Hematopoietic multipotent progenitor cell (in vitro differentiated cells): ENCODE measurements at places on chromosomes 2 and 18. TPM values are rescaled to one million over a fixed set of nuclear protein-coding genes. Genes with fewer than 3 reads are reported as not detected.

DNA sequence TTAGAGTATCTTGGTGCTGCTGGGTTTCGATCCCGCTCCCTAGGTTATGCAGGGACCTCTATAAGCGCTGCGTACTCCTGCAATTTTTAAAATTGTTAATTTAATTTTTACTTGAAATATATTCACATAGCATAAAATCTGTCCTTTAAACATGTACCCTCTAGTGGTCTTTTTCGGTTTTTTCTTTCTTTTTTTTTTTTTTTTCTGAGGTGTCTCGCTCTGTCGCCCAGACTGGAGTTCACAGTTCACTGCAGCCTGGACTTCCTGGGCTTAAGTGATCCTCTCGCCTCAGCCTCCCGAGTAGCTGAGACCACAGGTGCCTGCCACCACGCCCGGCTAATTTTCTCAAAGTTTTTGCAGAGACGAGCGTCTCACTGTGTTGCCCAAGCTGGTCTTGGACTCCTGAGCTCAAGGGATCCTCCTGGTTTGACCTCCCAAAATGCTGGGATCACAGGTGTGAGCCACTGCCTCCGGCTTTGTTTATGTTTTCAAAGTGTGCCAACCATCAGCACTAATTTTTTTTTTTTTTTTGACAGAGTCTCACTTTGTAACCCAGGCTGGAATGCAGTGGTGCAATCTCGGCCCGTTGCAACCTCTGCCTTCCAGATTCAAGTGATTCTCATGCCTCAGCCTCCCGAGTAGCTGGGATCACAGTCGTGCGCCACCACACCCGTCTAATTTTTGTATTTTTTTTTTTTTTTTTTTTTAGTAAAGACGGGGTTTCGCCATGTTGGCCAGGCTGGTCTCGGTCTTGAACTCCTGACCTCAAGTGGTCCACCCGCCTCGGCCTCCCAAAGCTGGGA lies 585 bp upstream of the MOB1A start:
- no peak for DNase-seq

RNU2-63P gene
- under 0.01 TPM for total RNA-seq

DNA sequence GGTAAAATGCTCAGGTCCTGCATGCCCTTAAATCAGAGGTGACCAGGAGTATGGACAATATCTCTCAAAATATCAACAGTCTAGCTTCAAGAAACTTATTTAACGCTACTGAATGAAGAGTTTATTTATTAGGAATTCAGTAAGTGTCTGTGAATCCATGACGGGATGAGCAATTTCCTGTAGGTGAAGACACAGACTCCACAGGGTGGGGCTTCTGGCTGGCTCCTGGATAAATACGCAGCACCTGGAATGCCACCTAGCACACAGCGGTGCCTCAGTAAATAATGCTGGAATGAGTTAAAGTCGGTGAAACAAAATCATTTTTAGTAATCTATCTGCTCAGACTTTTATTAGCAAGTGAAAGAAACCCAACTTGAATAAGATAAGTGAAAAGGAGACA lies 29.4 kb upstream of the MBP start:
- DNase-seq = no peak

GRCh38 chr2:67616749-67617148 lies 219.6 kb downstream of the ETAA1 start:
- DNase-seq = peak; percentile 43

DNA sequence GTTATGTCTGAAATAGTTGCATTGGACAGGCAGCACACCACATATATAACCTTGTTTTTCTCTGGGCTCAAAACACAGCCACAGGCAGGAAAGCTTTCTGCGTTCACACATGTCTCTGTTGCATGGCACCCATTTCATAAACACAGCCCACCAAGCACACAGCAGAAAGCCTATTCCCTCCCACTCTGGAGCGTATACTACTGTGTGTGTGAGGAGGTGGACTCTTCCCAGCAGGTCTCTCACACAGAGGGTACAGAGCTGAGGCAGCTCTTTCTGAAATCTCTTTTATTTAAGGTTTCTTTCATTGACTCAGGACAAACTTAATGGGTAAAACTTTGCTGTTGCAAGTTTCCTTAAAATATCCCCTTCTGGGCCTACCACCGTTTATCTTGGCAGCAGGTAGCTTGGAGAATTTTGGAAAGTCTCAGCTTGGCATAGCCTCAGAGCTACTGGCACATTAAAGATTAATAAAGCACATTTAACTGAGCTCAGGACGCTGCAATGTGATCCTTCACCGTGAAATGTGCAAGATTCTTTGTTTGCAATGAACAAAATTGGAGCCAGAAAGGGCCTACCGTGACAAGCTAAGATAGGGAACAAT lies 105.1 kb upstream of the NCKAP5 start:
- no peak for DNase-seq

AKAIN1 gene
- not detected for total RNA-seq

DNA sequence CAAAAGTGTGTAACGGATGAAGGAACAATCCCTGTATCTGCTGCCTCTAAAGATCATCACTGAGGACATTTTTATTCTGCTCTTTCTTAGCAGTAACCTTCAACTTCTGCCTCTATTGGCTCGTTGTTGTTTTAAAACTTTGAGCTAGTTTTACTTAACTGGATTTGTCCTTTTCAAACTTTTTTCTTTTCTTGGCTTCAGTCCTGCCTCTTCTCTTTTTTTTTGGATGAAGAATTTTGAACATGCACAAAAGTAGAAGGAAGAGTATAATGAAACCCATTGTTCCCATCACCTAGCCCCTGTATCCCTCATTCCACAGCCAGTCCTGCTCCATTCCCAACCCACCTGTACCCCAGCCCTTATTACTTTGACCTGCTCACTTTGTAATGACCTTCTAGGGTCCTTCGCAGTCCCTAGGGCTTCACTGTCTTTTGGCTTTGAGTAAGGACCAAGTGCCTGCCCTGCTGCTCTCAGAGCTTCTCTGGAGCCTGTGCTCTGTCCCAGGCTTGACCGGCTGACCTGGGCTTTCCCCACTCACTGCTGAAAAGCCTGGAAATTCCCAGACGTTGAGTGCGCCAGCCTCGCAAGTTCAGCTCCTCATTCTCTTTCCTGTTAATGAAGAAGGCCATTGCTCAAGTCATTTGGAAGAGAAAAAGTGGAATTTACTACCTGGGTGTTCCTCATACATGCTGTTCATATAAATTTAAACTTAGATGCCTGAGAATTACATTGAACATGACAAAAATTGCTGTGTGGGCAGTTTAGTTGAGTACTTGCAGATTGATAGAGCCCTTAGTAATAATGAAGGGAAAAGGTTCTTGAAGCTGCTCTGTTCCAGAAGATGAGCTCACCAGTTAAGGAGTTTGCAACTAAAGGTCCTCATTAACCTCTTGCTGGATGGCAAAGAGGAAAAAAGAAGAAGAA lies 149.3 kb upstream of the ALPP start:
- no peak for DNase-seq

- DNase-seq = no peak
These were observed 24.9 kb upstream of the RHOB start for GRCh38 chr2:20421988-20422370.

- DNase-seq = no peak
These were observed 87.9 kb downstream of the MEIS1 start for GRCh38 chr2:66522611-66523376.

FAM237A gene
- total RNA-seq = not detected

DNA sequence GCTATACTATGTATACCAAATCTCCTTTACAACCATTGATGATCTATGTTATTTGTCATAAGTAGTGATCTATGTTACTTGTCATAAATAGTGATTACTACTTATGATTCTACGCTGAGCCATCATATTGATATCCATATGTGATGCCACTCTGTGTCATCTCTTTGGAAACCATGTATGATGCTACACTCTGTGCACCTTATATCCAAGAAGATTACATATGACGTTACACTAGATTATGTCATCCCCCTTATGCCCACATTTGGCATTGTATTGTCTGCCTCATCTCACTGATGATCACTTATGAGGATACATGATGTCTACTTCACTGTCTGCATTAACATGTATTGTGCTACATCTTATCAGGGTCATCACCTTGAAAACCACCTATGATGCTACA lies 42.9 kb downstream of the DAW1 start:
- no peak for DNase-seq

DNA sequence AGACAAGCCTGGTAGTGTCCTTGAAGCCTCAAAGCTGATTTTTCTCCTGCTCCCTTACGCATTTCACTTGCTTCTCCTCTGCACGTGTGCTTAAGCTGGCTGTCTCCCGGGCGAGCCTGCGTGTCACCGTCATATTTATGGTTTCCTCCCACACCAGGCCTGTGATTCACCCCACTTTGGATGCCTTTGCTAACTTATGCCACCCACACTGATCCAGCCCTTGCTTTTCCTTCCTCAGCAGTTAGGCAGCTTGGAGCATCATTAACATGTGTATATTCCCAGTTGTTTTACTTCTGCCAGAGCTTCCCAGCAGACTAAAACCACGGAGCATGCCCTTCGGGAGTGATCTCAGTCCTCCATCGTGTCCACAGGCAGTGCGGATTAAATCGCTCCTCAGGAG lies 2.2 kb downstream of the ST3GAL5 start:
- peak; percentile 83 for DNase-seq

- peak; percentile 38 for DNase-seq
These were observed 103.3 kb downstream of the MDH1 start for GRCh38 chr2:63692002-63692606.

GRCh38 chr18:63131959-63132818 lies 187.4 kb downstream of the BCL2 start:
- no peak for DNase-seq

GRCh38 chr2:168450171-168450570 lies 5.9 kb upstream of the CERS6 start:
- DNase-seq = no peak

GPR35 gene
- total RNA-seq = 7.8 TPM

DNA sequence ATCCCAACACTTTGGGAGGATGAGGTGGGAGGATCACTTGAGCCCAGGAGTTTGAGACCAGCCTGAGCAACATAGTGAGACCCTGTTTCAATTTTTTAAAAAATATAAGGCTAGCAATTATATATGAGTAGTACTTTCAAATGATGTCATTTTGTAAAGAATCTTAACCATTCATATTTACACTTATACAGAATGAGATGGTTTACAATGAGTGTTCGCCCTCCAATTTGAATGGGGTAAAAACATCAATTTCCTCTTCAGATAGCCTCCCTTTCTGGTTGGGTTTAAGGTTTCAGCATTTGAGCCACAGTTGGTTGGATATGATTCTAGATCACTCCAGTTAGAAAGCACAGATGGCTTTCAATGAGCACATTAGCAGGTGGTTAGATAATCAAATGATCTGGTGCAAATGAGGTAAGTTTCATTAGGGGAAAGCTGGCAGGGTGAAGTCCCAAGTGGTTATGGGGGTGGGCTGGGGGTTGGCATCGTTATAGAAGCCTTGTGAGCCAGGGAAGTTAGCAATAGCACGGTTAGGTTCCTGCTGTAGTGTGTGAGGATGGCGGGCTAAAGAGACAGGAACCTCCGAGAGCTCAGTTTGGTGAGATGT lies 63.9 kb downstream of the TRPM8 start:
- DNase-seq = no peak

- DNase-seq = no peak
These were observed 34.1 kb downstream of the INO80D start for GRCh38 chr2:206051912-206052311.

CHRND gene
- not detected for total RNA-seq

AQP12A gene
- not detected for total RNA-seq

ERLEC1 gene
- total RNA-seq = 31.2 TPM

ANKRD30BL gene
- total RNA-seq = not detected

- DNase-seq = no peak
These were observed 200.3 kb downstream of the PRKCE start for GRCh38 chr2:45851576-45852304.

- no peak for DNase-seq
These were observed 166.5 kb downstream of the THADA start for GRCh38 chr2:43429369-43429768.

- peak; percentile 57 for DNase-seq
These were observed at the start of gene SPOPL for GRCh38 chr2:138501425-138502254. Gene SPOPL (plus strand): TSS chr2:138501770. CDS start chr2:138550217, 48,447 bp downstream.

- no peak for DNase-seq
These were observed 61.3 kb downstream of the ZBTB7C start for GRCh38 chr18:48347756-48348326.

GRCh38 chr18:56202678-56203077 lies 435.7 kb downstream of the TXNL1 start:
- no peak for DNase-seq
